ENCODE measurements at places on chromosomes 6 and 20.

DNA sequence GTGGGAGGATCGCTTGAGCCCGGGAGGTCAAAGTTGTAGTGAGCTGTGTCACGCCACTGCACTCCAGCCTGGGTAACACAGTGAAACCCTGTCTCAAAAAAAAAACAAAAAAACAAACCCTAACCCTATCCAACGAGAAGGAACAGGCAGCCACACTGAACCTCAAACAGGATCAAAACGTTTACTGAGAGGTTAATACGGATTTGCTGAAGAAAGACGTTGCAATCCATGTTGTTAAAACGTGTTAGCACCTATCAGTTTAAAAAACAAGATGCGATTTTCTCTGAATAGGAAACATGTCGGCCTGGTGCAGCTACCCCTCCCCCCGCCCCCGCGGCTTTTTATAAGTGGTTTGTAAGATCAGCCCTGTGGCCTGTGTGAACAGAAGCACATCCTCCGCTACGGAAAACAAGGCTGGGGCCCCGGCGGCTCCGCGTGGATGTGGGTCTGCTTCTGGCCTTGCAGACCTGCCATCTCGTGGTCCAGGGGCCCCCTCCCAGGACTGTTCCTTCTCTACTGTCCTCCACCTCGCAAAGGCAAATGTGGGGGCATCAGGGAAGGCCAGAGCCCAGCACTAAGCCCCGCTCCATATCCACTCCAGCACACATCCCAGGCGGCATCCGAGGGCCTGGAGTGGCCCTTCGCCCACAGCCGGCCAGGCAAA is 11.4 kb downstream of the SLC2A4RG start:
- DNase-seq, result peak; percentile 60

DNA sequence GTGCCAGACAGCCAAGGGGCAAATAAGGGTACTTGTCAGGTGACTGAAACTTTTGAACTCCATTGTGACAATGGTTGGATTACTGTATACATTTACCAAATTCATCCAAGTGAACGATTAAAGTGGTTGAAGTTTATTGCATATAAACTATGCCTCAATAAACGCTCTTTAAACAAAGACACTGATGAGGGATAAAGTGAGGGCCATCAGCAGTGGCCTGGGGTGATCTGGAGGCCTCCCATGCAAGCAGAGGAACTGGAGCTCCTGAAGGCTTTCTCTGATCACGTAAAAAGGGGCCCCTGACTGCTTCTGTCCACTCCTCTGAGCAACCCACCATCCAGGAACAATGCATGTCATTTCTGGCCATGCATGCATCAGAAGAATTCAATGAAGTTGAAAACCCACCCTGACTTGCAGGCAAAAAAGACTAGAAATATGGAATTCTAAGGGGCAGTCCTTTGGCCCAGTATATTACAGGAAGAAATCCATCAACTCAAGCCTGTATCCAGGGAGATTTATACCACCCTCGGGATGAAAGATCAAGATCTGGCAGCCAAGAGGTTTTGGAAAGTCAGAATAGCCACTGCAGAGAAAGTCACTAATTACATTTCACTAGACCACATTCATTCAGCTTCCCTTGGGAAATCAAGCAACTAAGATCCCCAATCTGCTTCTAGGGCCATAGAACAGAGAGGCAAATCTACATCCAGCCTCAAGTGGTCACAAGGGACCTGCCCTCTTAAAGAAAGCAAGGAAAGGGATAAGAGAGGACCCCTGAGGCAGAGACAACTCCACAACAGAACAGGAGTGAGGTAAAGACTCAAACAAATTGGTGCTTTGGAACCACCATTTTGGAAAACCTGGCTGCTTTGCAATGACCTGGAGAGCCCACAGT is 31.7 kb upstream of the RAB22A start:
- DNase-seq, result no peak

- DNase-seq, result no peak
These were observed 683.0 kb upstream of the MANEA start for GRCh38 chr6:94894300-94894699.

GRCh38 chr6:622462-622861 is 34.4 kb downstream of the HUS1B start:
- no peak for DNase-seq

DNA sequence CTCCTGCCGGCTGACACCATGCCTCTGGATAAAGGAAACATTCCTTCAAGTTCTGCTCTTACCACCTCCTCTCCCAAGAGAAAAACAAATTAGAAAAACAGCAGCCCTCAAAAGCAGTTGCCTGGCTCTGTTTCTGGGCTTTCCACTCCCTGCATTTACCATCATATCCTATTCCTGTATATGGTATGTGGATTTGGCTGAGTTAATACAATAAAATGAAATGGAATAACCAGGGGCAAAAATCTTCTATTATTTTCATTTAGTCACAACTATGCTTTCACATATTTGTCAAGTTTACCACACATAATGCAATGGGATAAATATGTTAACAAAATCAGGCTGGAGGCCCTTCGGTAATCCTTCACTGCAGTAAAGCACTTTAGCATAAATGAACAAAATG is 34.3 kb downstream of the COL12A1 start:
- no peak for DNase-seq

- DNase-seq, result no peak
These were observed 85.0 kb upstream of the BMP5 start for GRCh38 chr6:55960344-55960743.

DNA sequence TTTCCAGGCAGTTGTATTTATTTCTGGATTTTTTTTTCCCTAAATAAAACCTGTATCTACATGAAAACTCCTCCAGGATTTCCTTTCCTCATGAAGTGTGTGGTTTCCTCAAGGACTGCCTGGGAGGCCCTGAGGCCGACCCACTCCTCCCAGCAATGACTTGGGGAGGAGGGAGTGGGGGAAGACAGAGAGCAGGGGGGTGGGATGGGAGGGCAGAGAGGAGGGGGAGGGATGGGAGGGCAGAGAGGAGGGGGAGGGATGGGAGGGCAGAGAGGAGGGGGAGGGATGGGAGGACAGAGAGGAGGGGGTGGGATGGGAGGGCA is 161.8 kb upstream of the AGPAT4 start:
- DNase-seq, result no peak

- DNase-seq, result no peak
These were observed 48.1 kb upstream of the BMP2 start for GRCh38 chr20:6719369-6719721.

- no peak for DNase-seq
These were observed 98.1 kb upstream of the TNFAIP3 start for GRCh38 chr6:137768935-137769334.

DNA sequence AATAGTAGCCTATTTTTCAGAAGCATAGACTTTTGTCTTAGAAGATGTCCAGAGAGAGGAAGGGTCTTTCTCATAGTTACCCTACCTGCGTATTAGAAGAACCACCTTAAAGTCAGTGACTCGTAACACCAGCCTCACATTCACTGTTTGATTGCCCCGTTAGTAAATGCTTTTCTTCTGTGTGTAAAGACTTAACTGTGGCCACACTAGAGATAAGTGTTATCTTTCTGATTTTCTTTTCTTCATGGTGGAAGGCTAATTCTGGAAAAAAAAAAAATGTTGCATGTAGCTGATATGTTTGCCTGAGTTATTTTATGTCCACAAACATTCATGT is 83.9 kb downstream of the SAMD3 start:
- DNase-seq, result no peak

- no peak for DNase-seq
These were observed 140.4 kb downstream of the IMPG1 start for GRCh38 chr6:75932067-75932466.

DNA sequence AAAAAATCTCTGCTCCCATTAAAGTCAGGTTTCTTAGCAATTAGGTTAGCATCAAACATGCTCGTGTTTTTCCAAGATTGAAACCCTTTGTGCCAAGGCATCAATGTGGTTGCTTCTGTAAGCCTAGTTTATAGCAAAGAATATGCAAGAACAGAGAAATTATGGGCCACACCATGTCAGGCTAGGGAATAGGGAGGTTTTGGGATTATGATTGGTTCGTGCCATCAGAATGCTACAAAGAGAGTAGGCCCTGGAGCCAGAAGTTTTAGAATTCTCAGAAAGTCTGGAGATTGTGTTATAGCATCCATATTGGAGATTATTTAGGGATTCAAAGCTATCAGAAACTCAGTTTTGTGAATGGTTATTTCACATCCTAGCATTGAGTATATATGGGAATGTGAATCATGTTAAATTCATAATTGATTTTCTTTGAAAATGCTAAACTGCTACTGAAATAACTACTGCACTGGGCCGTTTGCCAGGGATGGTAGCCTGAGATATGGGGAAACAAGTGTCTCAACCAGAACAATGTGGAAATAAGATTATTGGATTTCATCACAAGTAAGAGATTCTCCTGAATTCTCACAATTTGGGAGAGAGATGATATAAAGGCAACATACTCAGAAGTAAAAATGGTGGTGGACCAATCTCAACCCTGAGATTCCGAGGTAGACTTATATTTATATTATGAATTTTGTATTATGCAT is 45.3 kb downstream of the ZNF292 start:
- no peak for DNase-seq

- DNase-seq, result no peak
These were observed 10.5 kb downstream of the PLN start for GRCh38 chr6:118558464-118559217.

DNA sequence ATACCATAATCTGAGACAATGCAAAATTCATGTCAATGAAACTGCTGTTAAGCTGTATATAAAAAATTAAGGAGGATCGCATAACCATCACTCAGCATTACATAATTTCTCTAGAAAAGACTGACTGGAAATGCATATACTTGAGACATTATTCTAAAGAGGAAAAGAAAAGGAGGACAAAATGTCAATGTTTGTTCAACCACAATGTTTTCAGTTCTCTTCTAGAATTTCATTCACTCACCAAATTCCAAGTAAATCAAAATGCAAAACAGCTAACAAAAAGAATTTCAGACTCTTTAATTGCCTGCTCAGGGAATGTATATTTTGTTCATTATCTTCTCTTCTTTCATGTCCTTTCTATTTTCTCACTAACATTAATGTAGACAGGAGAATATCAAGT is 106.2 kb upstream of the CCDC28A start:
- DNase-seq, result no peak

GRCh38 chr20:1108437-1108920 is 9.9 kb upstream of the PSMF1 start:
- peak; percentile 58 for DNase-seq

DNA sequence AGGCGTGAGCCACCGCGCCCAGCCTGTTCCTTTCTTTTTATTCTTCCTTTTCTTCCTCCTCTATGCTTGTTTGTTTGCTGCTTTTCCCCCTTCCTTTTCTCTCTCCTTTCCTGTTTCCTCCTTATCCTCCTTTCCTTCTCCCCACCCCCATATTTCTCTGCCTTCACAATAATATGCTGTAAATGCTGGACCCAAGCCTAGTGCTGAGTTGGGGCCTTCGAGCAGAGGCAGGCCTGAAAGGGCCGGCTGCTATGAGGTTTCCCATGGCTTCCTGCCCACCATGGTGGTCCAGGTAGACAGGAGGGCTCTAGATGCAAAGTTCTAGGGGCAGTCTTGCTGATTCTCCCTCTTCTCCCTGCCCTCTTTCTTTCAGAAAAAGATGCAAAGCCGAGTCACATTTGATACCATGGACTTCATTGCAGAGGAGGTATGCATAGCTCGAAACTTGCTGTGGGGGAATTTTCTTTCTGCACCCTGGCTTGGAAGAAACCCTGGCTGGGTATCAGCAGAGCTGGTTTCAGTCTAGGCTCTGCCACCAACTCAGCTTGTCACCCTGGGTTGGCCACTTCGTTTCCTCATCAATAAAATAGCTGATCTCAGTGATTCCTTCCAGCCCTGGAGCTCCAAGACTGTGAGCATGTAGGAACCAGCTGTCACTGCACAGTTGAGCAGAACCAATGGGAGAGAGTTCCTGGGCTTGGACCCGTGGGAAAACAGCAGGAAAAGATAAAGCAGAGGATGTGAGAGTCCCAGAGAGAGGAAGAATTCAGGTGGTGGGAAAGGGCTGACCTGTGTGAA is 7.4 kb downstream of the CNBD2 start:
- DNase-seq, result no peak

DNA sequence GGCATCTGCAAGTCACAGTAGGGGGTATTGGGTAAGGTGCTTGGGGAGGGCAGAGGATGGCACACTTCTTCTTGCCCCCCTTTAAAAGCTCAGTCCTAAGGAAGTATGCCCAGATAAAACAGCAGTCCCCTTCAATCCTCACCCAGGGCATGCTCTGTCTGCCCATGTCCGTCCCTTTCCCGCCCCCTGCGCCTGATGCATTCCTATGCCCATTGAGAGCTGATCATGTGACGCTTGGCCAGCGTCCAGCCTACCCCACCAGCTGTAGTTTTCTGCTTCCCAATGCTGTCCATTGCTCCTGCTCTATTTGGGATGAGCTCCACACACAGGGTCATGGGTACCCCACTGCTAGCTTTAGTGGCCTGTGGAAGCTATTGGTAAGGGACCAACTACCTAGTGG is 8.3 kb downstream of the SIGLEC1 start:
- no peak for DNase-seq

- DNase-seq, result no peak
These were observed 746.8 kb downstream of the HDGFL1 start for GRCh38 chr6:23316131-23316530.

- DNase-seq, result no peak
These were observed 10.2 kb upstream of the SRPK1 start for GRCh38 chr6:35931120-35931561.

DNA sequence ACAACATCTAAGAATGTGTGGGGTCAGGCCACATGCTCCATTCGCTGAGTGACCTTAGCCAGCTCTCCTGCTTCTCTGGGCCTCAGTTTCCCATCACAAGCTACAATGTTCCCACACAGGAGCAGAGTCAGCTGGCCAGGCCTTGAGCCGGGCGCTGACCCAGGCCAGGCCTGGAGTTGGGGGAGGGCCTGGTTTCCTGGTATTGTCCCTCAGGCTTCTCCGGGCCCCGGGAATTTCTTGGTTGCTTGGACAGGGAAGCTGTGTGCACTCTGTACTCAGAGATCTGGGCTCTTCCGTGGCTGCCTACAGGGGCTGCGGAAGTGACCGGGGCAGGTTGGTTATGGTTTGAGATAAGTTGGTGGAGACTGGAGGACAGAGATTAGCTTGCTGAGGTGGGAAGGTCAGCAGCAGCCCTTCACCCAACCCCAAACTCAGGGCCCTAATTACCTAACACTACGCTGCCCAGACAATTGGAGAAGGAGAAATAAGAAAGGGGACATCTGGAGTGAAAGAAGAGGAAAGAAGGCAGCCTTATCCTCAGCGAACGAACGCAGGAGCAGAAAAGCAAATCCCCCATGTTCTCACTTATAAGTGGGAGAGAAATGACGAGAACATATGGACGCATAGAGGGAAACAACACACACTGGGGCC is 6.2 kb downstream of the TGM2 start:
- DNase-seq, result no peak

- DNase-seq, result no peak
These were observed 9.0 kb upstream of the EXOC2 start for GRCh38 chr6:701700-702479.

GRCh38 chr20:4657096-4657495 is 64.6 kb upstream of the PRND start:
- no peak for DNase-seq

DNA sequence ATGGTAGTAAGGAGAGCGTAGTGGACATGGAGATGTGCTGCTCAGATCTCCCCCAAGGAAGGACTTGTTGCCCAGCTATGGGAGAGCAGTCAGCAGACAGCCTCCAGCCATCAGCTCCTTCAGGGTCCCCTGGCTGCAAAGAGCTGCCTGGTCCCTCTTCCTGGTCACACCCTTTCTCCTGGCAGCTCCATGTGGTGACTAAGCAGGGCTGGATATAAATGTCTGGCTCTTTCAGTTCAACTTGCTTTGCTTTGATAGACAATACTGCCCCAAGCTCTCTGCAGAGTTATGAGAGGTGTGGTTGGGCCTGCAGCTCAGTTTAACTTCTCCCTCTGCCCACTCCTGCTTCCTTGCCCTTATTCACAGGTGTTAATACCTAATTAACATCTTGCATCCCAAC is 64.1 kb upstream of the DDR1 start:
- no peak for DNase-seq
